Stimulated activated CD4-positive, alpha-beta T cell treated with anti-CD3 and anti-CD28 coated beads, Interleukin-2, amount 100 ng/mL, for 48 hours (primary cell): ENCODE measurements at places on chromosomes 7 and 10.

DNA sequence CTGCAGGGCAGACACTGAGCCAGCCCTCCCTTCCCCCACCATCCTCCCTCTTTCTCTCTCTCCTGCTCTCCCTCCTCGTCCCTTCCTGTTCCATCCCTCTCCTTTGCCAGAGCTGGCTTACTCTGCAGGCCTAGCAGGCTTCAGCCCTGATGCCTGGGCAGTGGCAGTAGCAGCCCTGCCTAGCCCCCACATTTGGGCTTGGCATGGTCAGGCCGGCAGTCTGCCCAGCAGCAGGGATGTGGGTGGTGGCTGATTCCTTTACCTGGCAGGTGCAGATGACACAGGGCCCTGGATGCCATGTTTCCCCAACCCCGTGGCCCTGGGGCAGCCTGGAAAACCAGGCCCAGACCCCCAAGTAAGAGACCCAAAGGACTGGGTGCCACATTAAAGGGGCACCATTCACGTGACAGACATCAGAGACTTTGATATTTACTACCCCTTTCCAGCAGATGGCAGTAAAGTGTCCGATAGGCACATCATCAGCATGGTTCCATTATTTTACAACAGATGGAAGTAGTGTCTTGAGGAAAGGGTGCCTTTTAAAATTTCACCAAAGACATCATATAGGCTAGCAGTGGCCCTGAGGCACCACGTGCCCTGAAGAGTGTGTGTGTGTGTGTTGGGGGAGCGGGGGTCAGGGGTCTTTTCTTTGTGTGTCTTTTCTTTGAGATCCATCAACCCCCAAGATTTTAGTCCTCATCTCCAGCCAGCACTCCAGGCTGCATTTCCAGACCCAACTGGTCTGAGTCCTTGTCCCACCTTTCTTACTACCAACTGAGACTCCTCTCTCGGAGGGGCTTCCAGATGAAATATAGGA is 5.9 kb downstream of the KCP start:
- no peak for DNase-seq

DNA sequence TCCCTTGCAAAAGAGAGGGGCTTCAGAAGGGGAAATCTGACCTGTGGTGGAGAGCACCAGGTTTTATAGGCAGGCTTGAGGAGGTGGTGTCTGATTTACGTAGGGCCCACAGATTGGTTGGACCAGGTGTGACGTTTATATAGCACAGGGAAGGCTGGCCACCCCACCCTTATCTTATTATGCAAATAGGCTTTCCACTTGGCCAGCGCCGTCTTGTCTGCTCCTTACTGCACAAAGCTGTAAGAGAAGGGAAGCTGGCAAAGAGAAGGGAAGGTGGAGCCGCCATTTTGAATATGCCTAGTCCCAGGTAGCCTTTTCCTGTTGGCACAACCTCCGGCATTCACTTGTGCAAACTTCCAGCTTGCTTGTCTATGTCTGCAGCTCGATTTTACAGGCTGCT is 221.4 kb downstream of the GATA3 start:
- no peak for DNase-seq

GRCh38 chr7:19239951-19240350 is 94.7 kb upstream of the FERD3L start:
- no peak for DNase-seq

- peak; percentile 16 for DNase-seq
These were observed 31.1 kb downstream of the TRIL start for GRCh38 chr7:28926871-28927597.

DNA sequence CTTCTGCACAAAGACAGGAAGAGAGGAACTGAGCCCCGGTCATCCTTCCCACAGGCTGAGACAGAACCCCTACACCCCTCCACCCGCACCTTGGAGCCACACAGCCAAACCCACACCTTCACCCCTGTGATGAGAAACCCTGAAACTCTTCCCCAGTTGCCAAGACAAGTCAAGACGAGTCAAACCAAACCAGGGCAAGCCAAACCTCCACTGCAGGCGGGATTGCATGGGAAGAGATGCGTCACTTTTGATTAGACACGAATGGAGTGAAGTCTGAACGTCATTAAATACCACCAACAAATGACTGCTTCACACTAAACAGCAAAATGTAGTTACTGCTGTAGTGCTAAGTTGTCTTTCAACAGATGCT is 73.8 kb downstream of the PRPF18 start:
- no peak for DNase-seq

GRCh38 chr10:101230183-101230917 is 1.1 kb upstream of the LBX1 start:
- DNase-seq, result no peak

DNA sequence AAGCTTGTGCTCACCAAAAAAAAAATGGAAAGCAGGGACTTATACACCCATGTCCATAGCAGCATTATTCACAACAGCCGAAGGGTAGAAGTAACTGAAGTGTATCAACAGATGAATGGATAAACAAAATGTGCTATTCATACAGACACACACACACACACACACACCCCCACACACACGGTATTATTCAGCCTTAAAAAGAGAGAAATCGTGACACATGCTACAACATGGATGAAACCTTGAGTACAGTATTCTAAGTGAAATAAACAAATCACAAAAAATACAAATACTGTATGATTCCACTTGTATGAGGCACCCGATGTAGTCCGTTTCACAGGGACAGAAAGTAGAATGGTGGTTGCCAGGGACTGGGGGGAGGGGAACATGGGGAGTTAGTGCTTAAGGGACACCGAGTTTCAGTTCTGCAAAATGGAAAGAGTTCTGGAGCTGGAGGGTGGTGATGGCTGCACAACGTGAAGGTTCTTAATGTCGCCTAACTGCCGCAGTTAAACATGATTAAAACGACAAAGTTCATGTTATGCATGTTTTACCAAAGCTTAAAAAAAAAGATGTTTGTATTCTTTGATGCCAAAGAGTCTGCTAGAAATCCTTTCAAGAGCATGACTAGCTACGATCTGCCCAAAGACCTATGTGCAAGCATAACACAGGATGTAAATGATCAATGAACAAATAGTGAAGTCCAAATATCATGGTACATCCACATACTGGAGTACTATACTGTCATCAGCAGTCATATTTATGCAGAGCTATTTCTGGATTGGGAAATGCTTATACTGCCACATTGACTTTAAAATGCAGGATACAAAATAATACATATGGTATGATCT is 7.2 kb downstream of the TNS3 start:
- no peak for DNase-seq

DNA sequence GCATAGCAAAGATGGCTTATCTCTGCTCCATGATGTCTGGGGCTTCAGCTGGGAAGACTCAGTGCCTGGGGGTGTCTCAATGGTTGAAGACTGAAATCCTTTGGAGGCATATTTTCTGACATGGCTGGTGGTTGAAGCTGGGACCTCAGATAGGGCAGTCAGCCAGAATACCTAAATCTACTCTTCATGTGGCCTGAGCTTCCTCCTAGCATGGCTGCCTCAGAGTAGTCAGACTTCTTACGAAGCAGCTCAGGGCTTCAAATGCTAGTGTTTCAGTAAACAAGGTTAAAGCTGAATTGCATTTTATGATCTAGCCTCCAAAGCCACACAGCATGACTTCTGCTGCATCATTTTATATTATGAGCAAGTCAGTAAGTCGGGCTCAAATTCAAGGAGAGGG is 2.6 kb upstream of the BRAF start:
- DNase-seq, result no peak
